Effector CD4-positive, alpha-beta T cell (primary cell): ENCODE measurements at places on chromosomes 16 and 17.

DNA sequence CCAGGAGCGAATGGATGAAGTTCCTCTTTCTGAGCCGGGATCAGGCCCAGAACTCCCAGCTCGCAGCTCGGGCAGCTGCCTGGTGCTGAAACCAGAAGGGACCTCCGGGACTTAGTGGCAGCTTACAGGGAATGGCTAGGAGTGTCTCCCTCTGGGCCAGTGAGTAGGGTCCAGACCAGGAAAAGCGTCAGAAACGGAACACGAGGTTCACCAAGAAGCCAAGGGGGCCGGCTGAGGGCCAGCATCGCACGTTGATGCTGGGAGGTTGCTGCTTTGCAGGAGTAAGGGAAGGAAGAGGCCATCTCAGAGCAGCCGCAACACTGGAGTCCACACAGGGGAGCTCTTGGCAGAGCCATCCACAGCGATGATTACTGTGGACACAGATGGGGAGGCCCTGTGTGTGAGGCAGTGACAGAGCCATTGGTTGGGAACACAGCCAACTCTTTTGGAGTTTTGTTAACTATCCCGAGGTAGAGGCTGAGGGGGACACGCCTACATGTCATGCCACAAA lies 74.0 kb upstream of the CREBBP start:
- no peak for DNase-seq

- DNase-seq = peak; percentile 4
These were observed 938 bp downstream of the NCOR1 start for GRCh38 chr17:16214190-16215001.

- DNase-seq = no peak
These were observed 113.2 kb downstream of the GSG1L start for GRCh38 chr16:27950206-27950887.

DNA sequence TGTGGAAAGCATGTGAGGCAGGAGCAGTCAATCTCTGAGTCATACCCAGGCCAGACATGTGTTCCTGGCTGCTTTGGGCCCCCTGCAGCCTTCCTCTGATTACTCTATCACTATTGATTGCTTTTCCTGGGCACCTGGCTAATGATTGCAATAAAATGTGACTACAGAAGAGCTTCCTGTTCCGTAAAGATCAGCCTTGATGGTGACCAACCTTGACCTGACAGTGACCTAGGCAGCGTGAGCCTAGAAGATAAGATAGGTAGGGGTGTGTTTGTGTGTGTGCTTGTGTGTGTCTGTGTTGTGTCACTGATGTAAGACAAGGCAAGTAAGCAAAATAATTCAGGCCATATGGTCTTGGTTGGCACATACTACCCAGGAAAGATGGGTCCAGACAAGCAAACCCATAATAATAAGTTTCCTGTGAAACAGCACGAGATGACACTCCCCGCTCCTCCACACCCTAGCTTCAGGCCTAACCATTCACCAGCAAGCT lies 367.7 kb upstream of the CDH11 start:
- DNase-seq = no peak

- DNase-seq = no peak
These were observed 160.9 kb upstream of the CDH5 start for GRCh38 chr16:66205287-66206231.

- DNase-seq = peak; percentile 47
These were observed 108.5 kb upstream of the XYLT1 start for GRCh38 chr16:17578981-17579874.

GRCh38 chr17:71402661-71403141 lies 718.1 kb upstream of the SOX9 start:
- no peak for DNase-seq

DNA sequence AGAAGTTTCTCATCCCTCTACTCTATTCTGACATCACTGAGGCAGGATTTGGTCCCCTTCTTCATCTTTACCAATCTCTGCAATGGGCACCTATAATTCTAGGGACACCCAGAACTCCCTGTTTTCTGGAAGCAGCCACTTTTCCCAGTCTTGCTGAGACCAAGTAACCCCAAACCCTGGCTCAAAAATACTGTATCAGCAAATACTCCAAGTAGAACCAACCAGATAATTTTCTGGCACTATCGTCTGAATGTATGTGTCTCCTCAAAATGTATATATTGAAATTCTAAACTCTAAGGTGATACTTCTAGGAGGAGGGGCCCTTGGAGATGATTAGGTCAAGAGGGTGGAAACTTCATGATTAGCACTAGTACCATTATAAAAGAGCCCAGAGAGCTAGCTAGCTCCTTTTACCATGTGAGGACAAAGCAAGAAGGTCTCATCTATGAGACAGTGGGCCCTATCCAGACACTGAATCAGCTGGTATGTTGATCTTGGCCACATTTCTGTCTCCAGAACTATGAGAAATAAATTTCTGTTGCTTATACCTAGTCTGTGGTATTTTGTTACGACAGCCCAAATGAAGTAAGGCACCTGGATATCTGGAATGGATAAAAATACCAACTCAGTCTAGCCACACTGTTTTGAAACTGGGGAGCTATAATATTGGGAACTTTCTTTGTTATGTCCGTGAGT lies 464.4 kb downstream of the CDH11 start:
- DNase-seq = no peak

DNA sequence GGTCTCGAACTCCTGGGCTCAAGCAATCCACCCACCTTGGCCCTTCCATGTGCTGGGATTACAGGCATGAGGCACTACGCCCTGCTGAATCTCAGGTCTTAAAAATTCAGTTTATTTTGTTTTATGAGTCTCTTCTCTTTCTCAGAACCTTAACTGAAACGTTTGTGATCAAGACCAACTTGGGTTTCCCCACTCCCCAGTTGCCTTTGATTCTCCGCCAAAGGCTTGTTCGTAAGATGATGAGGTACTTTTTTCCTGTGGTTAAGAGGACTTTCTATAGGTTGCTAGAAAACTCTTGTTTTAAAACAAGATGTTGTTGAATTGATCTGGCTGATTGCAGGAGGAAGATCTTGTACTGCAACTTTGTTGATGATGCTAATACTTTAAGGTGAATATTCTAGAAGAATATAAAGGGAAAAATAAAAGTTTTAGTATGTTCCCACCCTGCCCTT lies 11.7 kb downstream of the ABCC1 start:
- peak; percentile 69 for DNase-seq

DNA sequence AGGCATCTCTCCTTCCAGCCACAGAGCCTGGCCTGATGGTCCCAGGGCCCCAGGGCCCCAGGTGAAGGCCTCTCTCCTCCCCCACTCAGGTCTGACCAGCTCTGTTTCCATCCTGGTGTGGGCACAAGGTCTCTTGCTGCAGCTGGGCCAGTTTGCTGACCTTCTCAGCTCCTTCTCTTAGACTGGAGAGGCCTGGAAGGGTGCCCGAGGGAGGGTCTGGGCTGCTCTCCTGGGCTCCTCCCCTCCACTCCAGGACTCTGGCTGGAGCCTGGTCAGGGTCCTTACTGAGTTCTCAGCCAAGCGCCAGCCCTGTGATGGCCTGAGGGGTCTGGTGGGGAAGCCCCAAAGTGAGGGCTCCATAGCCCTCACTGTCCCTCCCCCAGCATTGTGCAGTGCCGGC lies 12.4 kb downstream of the SOCS3 start:
- DNase-seq = no peak

GRCh38 chr17:78933959-78934568 lies 8.9 kb upstream of the TIMP2 start:
- DNase-seq = no peak

GRCh38 chr16:57882792-57883191 lies 80.5 kb upstream of the KIFC3 start:
- DNase-seq = no peak

DNA sequence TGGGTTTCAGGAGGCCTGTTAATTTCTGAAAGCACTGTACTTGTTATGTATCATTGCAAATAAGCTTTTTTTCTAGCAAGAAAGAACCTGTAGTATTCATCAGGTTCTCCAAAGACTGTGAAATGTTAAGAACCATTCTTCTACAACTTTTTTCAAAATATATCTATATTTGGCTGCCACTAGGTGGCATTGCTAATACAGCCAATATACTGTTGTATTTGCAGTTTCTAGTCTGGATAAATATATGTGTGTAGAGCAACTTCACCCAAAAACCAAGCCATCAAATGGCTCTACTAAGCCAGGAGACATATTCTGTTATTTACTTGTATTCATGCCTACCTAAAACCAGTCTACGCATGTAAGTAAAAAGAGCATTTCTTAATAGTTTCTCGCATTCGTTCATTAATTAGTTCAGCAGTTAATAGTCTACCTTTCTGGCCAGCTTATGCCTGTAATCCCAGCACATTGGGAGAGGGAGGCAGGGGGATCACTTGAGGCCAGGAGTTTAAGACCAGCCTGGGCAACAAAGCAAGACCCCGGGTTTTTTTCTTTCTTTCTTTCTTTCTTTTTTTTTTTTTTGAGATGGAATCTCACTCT lies 39.5 kb downstream of the VMP1 start:
- no peak for DNase-seq

DNA sequence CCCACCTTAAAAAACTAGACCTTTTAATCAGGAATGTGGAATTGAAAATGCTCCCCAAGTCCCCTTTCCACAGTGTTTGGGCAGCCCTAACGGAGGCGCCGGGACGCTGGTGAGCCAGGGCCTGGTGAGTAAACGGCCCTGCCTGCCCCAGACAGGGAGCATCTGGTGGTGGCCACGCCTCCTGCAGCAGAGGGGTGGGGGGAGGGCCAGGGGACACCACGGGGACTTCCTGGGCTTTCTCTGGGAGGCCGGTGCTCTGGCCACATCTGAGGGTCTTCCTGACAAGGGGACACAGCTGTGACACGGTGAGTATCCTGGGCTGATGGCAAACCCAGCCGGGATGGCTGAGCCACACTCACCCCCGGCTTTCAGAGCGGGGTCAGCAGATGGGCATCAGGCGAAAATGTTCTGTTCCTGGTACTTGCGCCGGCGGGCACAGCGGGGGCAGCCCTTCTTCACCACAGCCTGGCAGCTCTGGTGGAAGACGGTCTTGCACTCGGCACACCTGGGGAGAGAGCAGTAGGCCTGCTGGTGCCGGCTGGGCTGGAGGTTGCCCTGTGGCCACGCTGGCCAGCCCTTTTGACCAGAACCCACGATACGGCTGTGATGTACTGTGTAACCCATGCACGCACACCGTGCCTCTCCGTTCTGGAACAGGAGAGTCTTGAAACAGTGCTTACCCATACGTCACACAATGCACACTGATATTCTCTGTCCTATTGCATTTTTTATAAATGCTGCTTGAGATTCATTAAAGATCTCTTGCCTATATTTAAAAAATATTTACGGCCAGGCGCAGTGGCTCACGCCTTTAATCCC lies 5.0 kb upstream of the ARHGAP27 start:
- no peak for DNase-seq

DNA sequence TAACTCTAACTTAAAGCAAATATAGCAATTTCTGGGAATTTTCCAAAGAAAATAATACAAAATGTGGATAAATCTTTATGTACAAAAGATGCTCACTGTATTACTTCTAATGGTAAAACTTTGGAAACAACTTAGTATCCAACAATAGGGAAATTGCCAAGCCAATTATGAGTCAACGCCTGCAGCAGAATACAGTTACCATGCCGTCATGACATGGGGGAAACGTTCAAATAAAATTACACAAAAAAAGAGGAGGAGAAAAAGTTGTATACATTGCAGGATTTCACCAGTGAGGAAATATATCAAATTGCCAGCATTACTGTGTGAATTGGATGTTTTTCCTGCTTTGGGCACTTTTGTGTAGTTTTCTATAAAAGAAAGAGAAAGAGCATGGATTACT lies 469.6 kb downstream of the SOX9 start:
- DNase-seq = no peak

GRCh38 chr17:17325816-17326215 lies 22.6 kb downstream of the NT5M start:
- DNase-seq = no peak

DNA sequence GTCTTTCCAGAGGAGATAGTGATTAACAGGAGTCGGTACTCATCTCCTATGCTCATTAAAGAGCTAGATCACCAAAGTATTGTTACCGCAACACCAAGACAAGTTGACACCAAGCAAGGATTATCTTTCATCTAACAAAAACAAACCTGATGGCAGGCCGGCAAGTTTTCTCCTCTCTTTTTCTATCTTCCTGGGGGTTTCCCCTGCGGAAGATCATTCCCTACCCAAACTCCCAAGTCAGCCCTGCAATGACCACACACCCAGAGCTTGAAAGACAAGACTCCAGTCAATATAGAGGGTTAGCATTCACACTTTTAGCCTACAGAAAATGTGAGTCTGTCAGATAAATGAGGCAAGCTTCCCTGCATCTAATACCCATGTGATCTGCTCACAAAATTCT lies 312.1 kb downstream of the SOX9 start:
- DNase-seq = no peak

- no peak for DNase-seq
These were observed 1.8 kb upstream of the TPPP3 start for GRCh38 chr16:67395105-67395457.
